ENCODE measurements at places on chromosomes 12 and 14.

DNA sequence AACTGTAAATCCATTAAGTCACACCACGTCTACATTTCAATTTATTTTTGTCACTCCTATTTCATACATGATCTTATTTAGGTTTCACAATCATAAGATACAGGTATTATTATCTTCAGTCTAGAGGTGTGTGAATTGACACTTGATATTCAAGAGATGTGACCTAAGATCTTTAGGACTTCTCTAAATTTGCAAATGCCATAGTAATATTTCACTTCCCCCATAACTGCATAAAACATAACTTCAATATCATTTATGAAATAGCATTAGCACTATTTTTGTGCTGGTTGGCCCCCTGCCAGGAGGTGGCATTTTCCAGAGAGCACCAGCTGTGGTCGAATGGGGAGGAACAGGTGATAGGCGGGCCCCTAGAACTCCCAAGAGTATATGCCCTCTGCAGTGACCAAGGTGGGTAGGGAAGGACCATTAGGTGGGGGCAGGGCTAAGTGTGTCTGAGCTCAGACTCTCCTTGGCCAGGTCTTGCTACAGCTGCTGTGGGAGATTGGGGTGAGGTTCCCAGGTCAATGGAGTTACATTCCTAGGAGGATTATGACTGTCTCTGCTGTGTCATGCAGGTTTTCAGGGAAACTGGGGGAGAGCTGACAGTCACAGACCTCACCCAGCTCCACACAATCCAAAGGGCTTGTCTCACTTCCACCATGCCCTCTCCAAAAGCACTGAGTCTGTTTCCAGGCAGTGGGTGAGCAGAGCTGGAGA is 49.2 kb upstream of the ERGIC2 start:
- no peak for DNase-seq

DNA sequence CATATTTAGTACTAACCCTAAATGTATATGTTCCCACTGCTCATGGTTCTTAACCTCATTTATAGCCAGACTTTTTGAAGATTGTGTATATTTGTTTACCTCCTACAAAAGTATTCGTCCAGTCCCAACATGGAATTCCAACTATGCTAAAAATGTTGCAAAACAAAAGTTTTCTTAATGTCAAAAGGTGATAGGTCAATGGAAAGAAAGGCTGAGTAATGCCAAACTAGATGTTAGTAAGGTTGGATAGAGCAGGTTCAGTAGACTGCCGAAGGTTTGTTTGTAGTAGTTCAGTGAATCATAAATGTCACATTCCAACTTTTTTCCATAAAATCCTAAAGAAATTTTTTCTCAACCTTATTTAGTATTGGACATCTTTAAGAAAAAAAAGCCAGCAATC is 874.5 kb downstream of the FLRT2 start:
- DNase-seq, result no peak

DNA sequence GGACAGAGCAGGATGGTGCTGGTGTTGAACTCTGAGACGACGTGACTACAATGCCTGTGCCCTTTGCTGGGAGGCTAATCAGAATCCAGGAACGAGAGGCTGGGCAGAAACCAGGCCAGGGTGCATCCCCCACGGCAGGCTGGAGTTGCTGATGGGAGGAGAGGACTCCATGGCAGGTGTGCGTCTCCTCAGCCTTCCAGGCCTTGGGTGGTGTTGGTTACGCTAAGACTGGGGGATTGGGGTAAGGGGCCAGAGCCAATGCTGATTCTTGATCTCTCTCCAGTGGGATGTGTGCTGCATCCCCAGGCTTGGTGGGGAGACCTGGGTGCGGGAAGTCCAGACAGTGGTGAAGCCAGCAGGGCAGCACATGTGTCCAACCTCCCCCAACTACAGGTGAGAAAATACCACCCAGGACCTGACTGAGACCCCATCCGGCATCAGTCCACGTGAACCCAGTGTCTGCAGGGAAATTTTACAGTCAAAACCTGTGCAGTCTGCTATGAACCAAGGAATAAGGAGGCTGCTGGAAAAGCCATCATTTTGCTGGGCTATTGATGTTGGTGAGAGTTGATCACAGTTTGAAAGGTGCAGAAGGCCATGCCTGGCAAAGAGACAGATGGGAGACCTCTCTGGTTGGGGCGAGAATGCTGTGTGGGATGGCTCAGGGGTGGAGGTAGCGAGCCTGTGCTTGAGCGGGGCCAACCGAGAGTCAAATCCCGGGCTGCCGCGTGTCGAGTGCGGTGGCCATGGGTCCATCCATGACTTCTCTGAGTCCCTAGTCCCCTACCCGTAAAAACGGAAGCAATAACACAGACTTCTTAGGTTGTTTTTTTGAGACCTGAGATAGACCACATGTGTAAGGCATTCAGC is 89.8 kb downstream of the NTF3 start:
- no peak for DNase-seq

GRCh38 chr12:22287776-22288621 is 46.5 kb downstream of the ST8SIA1 start:
- peak; percentile 3 for DNase-seq

- DNase-seq, result no peak
Observed at GRCh38 chr12:75953312-75953906, 78.2 kb downstream of the PHLDA1 start.

DNA sequence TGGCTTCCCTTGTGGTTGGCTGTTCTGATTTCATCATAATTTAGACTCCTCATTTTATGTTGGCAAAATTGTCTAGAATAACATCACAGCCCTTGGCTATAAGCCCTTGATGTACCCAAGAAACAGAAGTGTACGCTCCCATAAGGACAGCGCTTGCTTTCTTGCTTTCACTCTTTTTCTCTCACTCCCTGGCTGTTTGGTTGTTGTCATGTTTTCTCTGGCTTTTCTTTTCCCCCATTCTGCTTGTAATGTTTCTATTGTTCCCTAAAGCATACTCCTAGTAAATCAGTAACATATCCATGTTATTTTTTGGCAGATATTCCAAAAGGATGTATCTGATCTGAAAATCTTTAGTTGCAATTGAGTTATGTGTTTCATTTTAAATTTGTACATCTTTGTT is 530.5 kb downstream of the NOVA1 start:
- DNase-seq, result no peak

GRCh38 chr12:91913651-91914050 is 232.0 kb downstream of the BTG1 start:
- DNase-seq, result no peak

DNA sequence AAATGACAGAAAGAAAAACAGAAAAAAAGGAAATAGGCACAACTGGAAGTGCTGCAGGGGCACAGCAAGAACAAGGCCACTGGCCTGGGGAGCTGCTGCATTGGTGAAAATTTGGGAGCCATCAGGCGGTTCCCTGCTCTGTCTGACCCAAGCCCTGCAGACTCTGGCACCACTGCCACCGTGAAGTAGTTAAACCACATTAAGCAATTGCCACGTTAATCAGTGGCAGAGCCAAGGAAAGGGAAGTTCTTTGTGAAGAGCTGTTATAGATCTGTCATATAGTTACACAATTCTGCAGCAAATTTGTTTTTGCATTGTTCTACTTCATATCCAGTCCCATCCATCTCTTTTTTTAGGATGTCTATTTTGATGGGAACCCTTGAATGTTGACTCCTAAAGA is 915.3 kb downstream of the FSCB start:
- no peak for DNase-seq

GRCh38 chr12:60391791-60392190 is 796.0 kb downstream of the SLC16A7 start:
- DNase-seq, result no peak

DNA sequence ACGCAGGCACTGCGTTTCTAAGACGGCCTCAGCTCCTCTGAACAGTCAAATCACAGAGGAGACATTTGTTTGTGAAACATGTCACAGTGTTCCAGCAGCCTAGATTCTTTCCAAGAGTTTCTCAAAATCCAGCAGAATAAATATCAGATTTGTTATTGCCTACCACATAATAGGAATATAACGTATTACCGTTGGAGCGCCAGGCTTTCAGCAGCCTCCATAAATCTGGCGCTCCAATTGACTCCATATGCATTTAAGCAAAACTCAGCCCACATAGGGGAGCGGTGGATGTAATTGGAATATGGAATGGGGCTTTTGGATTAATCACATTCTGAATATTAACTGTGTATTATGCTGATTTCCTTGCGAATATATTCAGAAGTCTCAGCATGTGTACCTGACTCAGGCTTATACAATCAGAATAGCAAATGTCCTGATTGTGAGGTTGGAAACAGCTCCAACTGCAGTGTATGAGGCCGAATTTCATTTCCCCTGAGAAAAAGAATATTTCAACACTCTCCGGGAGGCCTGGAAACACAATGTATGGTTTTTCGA is 174.0 kb downstream of the ASCL4 start:
- DNase-seq, result no peak

DNA sequence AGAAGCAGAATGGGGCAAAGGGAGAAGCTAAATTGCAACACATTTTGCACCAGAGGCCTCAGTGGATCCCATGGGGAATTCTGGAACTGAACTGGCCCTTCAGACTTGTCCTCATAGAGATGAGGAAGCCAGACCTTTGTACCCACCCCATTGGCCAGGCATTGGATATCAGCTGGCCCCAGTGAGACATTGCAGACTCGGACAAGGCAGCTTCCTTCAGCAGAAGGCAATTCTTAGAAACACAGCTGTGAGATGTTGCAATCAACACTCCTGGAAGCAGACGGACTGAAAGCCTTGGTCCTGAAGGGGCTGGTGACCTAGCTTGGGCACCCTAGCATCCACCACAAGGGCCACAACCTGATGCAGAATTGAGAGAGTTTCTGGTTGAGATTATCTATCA is 218.1 kb downstream of the MSRB3 start:
- no peak for DNase-seq

- DNase-seq, result no peak
Observed at GRCh38 chr14:89498878-89499277, 81.8 kb upstream of the FOXN3 start.

DNA sequence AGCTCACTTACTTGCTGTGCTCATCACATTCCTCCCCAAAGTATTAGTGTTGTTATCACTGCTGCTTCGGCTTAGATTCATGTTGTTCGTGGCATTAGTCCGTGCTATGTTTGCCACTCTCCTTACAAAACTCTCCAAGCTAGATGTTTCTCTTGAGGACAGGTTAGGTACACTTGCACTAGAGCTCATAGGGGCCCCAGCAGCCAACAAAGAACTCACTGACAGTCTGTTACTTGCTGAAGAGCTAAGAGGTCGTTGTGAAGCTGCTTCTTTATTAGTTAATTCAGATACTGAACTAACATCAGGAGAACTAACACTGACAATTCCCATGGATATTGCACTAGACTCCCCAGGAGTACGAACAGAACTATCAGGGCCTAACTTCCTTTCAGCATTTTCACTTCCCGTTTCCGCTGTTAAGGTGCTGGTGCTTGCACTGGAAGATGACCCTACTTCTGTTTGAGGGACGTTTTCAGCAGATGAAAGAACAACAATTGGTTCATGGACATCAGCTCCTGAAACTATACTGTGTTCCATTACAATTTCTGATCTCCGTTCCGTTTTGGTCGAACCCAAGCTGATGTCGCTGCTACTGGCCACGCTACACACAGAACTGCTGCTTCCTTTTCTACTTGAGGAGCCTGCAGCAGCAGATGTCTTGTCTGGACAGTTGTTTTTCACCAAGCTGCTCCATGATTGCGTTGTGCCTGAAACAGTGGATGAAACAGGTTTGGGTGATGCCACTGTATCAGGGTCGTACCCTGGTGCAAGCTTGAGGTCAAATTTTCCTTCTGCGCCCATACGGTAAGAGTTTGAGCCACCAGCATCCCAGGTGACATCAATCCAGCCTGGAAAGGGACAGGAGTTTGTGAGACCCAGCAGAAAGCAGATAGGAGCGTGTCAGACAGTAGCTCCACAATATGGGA is 78.7 kb downstream of the HECTD1 start:
- DNase-seq, result no peak

DNA sequence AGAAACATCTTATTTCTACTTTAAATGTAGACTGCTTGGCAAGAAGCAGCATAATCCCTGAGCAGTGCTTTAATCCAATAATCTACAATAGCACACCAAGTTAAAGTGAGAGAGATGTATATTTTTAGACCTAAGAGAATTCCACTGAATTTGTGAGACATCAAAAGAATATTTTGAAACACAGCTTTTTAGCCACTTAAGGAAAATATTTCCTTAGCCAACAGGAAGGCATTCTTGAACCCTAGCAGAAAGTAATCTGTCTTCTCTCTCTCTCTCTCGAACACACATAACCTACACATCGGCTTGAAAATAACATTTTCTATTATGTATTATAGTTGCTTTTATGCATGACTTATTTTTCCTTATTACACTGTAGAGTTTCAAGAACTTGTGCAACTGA is 34.0 kb downstream of the KITLG start:
- no peak for DNase-seq

DNA sequence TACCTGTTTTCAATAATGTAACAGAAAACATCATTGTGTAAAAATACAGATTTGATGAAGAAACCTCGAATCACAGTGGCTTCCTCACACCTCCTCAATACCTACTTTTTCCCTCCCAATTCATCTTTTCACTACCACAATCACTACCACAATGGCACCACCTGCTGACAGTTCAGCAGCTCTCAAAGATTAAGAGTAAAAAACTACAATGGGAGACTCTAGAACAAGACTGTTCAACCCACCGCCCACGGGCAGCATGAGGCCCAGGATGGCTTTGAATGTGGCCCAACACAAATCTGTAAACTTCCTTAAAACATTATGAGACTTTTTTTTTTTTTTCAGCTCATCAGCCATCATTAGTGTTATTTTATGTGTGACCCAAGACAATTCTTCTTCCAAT is 15.2 kb downstream of the MED6 start:
- DNase-seq, result no peak
